Fibroblast of the conjunctiva (primary cell): ENCODE measurements at places on chromosomes 5 and 9.

GRCh38 chr5:169354263-169354662, 53.3 kb upstream of the SLIT3 start:
- DNase-seq, result no peak

- no peak for DNase-seq
Measured at GRCh38 chr5:135538261-135538660, 2.5 kb upstream of the NEUROG1 start.

- DNase-seq, result no peak
Measured at GRCh38 chr5:177296581-177296980, 6.9 kb downstream of the RAB24 start.

- DNase-seq, result no peak
Measured at GRCh38 chr5:40674661-40675235, 5.0 kb upstream of the PTGER4 start.

DNA sequence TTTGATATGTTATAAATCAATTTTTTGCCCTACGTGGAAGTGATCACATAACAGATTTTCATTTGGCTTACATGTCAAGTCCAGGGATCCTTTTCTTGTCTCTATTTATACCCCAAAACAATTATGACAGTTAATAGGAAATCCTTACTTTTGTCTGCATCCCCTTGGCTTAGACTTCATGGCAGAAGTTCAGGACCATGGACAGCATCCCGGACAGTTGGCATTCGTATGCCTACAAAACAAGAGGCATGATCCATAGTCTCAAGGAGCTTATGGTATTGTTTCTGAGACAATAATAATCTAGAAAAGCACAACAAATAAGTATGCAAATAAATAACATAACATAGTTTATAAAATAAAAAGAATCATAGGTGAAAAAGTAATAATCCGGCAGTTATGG, 214.3 kb upstream of the GRIA1 start:
- peak; percentile 0 for DNase-seq

DNA sequence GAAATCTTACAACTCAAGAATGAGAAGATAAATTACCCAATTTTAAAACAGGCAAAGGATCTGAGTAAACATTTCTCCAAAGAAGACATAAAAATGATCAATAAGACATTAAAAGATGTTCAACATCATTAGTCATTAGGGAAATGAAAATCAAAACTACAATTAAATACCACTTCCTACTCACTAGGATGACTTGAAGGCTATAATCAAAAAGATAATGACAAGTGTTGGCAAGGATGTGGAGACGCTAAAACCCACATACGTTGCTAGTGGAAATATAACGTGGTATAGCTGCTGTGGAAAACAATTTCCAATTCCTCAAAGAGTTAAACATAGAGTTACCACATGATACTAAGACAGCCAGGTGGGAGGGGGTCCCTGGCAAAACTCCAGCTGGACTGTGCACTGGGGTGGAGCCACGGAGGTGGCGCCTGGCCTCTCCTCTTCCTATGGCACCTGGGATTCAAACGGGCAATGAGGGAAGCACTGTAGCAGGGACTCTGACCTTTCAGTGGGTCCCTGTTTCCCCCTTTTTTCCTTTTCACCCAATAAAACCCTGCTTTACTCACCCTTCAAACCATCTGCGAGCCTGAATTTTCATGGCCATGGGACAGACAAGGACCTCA, 5.9 kb downstream of the ARSB start:
- no peak for DNase-seq

DNA sequence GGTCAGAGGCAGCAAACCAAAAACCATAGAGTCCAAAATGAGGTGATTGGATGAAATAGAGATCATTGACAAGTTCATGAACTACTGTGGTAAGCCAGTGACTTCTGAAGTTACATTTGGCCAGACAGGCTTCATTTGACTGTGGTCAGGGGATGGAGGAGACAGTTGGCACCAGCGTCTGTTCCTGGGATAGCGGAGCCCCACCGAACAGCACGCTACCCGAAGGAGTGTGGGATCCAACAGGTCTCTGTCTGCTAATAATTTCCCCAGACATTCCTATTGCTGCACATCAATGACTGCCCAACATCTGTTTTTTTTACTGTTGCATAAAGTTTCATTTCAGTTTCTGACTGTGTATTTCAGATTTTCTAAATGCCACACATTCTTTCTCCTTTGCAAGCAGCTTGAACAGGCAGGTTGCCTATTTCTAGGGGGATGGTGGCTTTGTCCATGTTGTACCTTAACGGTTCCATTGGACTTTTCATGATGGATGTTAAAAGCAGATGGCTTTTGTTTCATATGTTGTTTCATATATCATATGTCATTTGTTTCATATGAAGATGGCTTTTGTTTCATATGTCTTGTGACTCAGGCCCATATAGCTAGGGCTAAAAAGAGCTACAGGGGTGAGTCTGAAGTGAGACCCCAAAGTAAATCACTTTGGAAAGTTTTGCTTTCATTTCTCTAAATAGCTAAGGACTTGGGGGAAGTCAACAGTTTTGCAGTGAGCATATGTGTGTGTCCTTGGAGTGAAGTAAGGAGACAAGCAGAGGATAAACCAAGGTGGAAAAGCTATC, 180.8 kb downstream of the GOLPH3 start:
- peak; percentile 30 for DNase-seq

GRCh38 chr9:93480728-93481324, 27.4 kb upstream of the FAM120AOS start:
- DNase-seq, result no peak

DNA sequence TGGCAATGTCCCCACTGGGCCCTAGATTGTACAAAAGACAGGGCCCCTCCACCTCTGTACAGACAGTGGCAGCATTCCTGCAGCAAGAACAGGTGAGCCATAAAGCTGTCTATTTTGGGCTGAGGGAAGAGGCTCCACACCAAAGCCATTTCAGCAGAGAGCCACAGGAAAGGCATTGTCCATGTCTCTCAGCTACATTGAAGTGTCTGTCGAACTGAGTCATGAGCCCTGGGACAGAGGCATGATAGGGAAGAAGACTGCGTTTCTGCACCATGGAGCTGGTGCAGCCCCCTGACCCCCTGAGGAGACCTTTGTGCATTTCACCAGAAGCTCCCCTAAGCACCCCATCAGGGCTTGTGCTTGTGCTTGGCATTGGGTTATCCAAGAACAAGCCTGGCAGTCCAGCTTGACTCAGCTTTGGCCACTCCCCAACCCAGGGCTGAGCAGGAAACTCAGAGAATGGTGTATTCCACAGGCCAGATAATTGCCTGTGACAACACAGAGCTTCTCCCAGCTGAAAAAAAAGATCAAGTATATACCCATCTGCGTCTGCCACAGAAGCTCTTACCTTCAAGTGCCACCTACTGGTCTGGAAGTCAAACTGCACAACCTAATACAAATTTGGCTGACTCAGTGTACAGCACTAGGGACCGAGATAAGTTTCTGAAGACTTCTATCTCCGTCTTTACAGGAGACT, 5.9 kb upstream of the FRMD3 start:
- DNase-seq, result peak; percentile 72

DNA sequence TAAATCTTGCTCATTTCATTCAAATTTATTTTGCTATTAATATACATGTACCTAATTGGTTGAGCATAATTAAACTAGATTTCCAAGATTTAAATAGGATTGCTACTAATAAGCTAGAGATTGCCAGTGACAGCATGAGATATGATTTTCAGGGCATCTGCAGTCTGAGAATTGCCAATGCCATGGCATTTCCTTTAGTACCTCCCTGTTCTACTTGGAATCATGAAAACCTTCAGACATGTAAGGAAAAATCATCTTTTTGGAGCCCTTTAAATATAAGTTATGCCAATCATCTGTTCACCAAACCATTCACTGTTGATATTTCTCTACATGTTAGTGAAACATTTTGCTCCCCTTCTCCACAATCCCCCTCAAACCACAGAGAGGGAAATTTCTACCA, 691.4 kb downstream of the DNAH5 start:
- DNase-seq, result no peak

DNA sequence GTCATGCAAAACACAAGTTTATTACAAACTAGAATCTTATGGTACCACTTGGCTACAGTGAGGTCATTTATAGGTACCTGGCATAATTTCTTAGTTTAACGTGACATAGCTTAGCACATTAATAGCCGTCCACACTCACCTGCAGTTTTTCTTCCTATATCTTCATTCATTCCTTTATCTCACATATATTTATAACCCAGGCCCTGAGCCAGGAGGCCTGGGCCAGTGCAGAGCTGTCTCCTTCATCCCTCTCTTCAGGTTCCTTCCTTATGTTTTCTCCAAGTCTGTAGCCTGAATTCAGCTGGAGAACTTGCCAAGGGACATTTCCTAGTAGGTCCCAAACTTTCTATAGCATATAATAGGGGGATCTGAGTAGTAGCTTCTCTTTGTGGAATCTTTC, 367.9 kb upstream of the SGCD start:
- no peak for DNase-seq

GRCh38 chr5:131747180-131748105, 49.4 kb downstream of the FNIP1 start:
- no peak for DNase-seq

DNA sequence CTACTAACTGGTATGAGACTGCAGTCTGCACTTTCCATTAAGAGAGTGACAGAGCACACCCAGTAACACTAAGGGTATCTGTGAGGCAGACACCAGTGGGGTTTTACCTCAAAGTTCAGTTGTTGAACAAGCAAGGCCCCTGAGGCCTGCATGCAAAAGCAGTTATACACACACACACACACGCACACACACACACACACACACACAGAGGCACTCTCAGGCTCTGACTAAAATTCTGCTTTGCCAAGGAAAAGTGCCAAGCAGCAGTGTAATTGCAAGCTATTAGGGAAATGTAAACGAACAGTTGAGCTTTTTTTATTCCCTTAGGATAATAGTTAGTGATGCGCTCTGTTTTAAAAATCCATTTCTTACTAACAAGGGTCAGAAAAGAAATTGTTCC, 377.1 kb downstream of the SPOCK1 start:
- DNase-seq, result peak; percentile 36

DNA sequence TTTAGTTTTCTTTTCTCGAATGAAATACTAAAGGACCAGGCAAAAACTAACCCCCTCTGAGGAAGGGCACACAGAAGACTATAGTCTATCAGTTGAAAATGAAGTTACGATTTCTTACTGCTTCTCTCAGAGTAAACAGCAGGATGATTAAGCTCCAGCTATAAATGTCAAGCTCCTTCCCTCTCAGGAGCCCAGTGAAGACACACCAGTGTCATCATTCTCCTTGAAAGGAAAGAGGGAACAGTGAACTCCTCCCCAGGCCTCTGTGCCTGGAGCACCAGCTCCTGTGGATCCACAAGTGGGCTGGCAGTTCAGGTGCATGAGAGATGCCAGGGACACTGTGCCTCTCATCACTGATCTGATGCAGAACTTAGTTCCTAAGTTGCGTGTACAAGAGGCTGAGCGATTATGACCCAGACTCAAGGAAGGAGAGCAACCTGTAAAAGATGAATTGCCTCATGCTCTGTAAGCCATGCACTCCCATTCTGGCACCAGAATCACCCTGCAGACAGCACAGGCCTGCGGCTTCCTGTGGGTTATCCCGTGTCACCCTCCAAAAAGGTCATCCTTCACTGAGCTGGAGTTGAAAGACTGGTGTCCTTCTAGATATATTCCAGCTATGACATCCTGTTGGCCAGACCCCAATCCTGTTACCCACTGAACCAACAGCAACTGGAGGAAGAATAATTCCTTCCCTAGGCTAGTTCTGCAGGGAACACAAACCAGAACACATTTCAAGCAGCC, 394.0 kb downstream of the SEMA5A start:
- no peak for DNase-seq

DNA sequence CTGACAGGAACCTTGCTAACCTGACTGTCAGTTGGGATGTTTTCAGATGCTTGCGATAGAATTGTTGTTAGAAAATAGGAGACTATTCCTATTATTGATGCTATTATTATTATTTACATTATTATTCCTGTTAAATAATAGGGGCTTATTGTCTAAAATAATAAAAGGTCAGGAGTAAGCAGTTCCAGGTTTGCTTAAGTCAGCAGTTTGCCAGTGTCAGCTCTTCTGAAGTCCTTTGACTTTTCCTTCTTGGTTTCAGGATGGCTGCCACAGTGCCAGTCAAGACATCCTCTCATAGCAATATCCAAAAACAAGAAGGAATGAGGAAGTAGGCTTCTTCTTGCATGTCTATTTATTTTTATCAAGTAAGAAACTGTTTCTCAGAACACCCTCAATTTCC, 141.7 kb upstream of the MARCHF11 start:
- DNase-seq, result no peak

GRCh38 chr5:3006526-3006925, 255.0 kb upstream of the IRX2 start:
- no peak for DNase-seq

DNA sequence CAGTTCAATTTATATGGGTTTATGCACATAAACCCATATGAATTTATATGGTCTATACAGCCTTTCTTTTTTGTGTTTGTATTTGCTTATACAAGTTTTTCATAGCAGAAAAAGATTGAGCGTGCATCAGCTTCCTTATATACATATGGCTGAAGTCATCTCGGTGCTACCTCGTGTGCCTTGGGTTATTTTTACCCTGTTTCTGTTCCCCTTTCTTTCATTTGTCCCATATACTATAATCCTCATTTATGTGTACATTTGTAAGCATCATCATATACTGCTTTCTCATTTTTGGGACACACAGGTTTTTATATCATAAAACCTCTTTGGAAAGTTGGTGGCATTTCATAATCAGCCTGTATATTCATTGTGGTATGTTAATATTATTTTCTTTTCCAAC, 107.8 kb upstream of the ADAMTSL1 start:
- no peak for DNase-seq

DNA sequence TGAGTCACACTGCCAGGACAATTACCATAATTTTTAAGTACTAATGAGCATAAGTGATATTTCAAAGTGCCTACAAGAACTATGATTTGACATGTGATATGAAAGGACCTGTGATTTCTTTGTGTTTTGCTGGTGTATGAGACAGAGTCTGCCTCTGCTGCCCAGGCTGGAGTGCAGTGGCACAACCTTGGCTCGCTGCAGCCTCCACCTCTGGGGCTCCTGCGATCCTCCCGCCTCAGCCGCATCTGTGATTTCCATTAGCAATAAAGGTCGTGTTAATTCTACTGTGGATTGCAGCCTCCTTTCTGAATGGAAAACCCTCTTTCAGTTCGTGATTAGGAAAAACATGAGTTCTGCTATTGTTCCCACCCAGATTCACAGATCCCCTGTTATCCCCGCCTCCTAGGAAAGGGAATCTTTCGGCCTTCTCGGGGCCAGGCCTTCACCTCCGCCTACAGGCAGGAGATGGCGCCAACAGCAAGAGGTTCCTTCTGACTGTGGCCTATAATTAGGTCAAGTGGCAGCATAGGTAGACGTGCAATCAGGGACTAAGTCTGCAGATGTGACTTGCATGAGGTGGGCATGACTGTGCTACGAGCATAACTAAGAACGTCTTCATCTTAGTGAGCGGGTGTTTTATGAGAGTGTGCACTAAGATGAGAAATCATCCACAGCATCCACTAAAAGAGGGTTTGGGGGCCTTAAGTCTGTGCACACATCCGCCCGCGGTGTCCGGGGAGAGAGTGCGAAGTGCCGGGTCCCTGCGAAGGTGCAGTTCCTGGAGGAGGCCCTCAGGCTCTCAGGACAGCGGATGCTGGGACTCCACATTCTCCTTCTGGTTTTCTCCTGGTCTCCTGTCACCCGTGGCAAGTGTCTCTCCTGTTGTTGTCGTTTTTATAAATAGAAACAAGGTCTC, 23.1 kb downstream of the TRIM7 start:
- peak; percentile 56 for DNase-seq

GRCh38 chr5:14855366-14855765, 16.2 kb downstream of the ANKH start:
- no peak for DNase-seq
